ENCODE measurements at places on chromosomes 7 and 10.

- no peak for DNase-seq
Measured at GRCh38 chr7:27564881-27565482, 97.7 kb downstream of the HIBADH start.

GRCh38 chr7:124649397-124650014 is 116.1 kb downstream of the GPR37 start:
- no peak for DNase-seq

DNA sequence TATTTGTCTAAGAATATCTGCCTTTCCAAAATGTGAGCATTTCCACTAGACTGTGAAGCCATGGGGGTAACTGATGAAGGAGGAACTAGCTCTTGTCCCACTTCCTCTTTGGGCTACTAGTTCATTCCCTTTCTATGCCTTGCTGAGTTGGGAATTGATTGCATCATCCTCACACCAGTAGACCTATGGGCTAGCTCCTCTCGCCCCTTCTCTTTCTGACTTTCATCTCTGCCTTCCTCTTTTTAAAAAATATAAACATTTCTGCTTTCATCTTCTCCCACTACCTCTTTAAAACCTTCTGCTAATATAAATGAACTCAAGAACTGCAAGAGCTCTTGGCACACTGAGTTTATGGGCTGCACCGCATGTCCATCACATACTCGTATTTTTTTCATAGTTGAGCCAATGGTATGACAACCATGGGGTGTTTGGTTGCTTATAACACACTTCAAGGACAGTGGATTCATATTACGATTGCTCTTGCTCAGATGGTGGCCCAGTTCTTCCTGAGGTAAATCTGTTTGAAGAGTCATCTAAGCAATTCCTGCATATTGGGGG is 182.0 kb downstream of the REEP3 start:
- DNase-seq = no peak

DNA sequence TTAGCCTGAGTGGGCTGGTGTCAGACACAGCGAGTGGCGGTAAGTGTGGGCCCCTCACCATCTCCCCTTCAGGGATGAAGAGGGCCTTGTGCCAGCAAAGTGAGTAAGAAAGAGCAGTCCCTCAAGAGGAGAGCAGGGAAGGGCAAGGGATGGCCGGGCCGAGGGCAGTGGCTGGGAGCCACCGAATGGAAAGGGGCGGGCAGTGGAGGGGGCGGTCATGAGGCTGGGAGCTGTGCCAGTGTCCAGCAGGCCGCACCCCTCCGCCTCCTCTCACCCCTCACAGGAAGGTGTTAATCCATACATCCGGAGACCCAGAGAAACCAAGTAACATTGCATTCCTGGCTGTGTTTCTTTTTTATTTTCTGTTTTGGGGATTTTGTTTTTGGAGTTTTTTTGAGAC is 28.6 kb upstream of the RASGEF1A start:
- DNase-seq = no peak

GRCh38 chr7:18494821-18495408 is 634 bp upstream of the HDAC9 start:
- peak; percentile 17 for DNase-seq

- DNase-seq = no peak
Measured at GRCh38 chr7:134254311-134254710, 62.4 kb downstream of the SLC35B4 start.

DNA sequence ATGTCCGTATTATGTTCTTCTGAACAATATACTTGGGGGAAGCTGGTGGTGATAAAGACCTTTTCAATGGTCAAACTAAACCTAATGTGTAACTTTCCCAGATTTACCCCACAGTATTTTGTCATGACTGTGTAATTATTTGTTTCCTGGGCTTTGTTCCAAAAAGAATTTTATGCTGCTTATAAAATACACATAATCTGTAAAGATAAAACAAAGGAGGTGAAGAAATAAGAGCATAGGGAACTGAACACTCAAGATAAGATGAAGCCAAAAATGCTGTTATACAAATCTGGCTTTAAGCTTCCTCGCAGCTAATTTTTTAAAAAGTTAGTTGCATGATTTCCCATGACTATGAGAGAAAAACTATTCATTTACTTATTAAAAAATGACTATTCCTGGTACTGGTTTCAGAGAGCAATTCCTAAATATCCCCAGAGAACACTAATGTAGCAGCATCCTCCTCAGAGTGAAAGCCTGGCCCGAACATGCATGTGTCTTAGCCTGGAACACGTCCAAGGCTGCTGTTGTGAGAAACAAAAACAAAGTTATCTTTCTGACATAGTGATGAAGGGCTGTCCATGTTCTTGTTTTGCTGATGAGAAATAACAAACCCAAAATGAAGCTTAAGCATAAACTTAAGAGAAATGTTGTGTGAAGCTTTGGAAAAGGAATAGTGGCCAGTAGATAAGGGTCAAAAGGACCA is 33.9 kb downstream of the MALSU1 start:
- no peak for DNase-seq

DNA sequence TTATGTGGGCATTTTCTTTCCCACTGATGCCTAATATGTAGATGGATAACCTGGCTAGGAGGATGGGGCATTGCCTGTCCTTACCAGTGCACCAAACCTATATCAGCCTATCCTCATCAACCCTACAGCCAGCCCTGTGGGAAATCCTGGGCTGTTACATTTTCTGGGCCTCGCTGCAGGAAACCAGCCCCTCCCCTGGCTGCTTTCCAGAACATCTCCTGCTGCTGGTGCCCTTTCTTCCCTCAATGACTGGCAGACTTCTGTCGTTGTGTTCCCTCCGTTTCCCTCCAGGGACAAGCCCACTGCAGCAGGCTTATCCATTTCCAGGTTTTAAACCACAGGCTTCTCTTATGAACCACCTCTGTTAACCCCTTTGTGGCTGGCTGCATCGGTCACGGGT is 486.1 kb upstream of the COBL start:
- DNase-seq = no peak

DNA sequence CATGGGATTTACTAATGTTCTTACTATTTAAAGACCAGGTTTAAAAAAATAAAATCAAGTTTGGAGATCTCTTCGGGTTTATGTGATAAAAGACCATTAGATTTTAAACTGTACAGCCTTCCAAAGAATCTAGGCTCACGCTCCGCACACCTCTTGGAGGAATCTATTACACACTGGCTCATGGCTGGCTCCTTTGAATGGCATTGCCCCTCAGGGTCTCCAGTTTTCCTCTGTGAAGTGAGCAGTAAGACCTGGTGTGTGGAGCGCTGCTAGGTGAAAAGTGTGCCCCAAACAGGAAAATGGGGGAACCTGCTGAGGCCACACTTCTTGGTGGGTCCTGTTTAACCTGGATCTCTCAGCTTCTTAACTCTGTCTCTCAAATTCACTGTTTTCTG is 142.3 kb downstream of the KAT6B start:
- DNase-seq = no peak

GRCh38 chr7:112481833-112482670 is 1.3 kb downstream of the LSMEM1 start:
- DNase-seq = no peak

DNA sequence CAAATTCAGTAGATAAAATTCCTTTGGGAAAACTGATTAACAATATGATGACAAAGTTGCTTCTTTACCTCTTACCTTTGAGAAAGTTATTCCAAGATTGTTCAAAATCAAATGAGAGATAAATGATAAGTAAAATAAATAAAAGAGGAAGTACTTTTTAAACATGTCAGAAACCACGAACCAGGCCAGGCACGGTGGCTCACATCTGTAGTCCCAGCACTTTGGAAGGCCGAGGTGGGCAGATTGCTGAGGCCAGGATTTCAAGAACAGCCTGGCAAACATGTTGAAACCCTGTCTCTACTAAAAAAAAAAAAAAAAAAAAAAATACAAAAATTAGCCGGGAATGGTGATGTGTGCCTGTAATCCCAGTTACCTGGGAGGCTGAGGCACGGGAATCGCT is 296.6 kb downstream of the HGF start:
- DNase-seq = no peak

DNA sequence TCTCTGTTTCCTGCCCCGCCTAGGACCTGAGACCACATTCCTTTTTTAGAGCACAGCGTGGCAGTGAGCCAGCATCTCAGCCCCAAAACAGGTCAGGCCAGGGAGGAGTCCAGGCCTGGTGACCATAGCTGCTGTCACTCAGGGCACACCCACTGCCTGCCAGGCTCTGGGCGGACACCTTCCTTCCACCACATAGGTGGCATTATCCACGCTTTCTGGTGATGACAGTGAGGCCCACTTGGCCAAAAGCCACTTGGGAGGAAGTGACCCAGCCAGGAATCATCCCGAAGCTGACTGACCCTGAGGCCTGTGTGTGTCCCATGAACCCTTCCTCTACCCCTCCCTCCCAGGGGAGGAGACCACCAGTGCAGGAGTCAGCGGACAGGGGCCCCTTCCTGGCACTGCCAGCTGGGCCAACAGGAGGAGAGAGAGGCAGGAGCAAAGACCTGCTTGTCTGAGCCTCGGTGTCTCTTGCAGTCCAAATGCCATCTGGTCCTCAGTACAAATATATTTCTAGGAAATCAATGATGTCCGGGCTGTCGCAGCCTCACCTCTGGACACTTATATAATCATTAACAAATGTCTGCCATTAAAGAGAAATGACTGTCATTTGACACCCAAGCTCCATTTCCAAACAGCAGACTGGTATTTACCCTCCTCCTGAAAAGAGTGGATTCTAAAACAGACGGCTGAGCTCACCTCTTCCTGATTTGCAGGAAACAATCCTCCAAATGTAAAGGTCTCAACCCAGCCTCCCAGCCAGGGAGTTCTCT is 63.0 kb downstream of the ABRAXAS2 start:
- DNase-seq = no peak

DNA sequence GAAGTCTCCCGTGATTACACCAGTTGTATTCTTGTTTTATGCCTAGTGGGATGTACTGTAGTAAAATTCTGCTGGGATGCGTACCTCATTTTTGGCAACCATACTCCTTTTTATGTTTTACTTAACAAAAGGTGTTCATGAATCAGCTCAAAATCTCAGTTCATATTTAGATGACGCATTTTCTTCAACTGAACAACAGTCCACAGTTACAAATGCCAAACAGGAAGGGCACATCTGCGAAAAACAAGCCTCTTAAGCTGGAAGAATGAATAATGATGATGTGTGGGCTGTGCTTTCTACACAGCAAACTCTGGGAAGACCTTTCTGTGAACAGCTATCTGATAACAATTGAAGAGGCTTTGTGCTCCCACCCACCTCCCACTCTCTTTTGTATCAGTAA is 68.4 kb upstream of the NRBF2 start:
- no peak for DNase-seq

GRCh38 chr7:117907049-117907640 is 33.9 kb upstream of the CTTNBP2 start:
- no peak for DNase-seq

GRCh38 chr10:100655326-100655759 is 90.0 kb upstream of the PAX2 start:
- no peak for DNase-seq

DNA sequence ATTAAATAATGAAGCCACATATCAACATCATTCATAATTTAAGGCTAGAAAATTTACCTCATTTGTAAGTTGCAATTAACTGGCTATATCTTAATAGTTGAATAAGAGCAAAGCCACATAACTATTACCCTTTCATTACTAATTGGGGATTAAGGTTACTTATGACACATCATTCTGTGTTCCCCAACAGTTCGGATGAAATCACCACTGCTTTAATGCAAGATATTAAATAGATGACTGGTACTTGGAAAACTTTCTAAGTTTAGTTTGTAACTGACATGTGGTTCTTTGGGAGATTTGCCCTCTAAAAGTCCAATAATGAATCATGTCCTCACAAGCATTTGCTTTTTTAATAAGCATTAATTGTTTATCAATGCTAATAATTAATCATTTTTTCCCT is 109.1 kb downstream of the MTERF1 start:
- DNase-seq = no peak

DNA sequence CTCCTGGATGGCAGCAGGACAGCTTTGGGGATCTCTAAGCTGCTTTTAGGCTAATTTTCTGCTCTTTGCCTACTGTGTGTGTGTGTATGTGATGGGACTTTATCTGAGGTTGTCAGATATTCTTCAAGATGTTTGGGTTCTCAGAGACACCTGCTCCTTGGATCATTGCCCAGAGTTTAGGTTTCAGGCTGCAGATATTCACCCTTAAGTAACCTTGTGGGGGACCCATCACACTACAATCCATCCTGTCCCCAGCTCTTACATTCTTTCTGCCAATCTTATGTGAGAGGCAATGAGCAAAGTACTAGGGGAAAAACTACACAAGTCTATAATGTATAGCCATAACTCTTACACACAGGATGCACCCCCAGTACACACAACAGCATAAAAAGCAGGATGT is 263.0 kb upstream of the ZWINT start:
- no peak for DNase-seq

GRCh38 chr10:112369495-112370423 is 4.2 kb upstream of the ACSL5 start:
- DNase-seq = no peak

DNA sequence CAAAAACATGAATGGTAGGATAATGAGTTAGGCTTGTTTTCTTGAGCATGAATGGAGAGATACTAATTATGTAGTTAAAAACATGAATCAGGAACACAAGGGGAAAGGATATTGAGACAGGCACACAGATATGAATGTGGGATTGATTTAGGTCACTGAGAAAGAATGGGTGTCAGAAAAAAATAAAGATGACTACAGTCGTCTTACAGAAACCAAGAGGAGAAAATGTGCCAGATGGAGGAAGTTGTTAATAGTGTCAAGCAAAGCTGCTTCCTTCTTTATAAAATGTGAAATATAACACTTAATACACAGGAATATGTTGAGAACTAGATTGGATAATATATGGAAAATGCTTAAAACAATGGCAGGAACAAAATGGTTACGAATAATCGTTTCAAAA is 173.3 kb upstream of the BET1 start:
- DNase-seq = no peak

DNA sequence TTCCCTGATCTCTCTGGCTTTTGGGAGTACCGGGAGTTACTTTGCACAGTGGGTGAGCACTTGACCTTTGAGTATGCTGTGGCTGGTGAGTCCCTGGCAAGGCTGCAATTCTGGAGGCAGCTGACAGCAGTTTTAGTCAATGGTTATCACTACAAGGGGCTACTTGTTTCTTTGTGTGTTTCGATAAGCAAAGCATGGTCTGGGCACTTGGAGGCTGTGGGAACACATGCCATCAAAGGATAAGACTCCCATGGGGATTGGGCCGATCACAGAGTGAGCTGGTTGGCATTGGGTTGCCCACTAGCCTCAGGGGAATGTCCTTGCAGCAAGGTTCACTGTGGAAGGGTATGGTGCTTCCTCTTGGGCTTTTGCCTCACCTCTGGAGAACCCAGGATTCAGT is 208.2 kb downstream of the SNX13 start:
- DNase-seq = no peak

DNA sequence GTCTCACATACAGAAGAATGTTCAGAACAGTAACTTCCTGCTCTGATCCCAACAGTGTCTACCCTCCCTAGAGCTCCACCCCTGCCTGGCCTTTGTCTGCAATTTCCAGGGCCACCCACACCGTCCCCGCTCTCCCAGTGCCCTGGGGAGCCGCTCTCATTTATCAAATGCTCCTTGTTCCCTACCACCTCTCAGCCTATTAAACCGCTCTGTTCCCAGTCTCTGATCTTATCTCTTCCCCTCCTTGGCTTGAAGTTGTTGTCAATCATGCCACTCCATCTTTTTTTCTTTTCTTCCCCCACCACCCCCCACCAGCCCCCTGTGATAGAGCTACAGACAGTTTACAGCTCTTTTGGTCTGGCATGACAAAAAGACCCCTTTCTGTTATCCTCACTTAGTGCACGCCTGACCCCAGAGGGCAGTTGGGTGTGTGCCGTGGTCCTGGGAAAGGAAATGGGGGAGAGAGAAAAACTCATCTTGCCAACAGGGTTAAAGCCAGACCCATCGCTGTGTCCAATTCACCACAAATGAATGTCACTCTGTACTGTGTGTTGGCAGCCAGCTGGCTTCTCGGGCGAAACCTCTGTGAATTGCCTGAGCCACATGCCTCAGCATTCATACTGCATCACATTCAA is 28.8 kb upstream of the HECTD2 start:
- no peak for DNase-seq

Data from stimulated activated CD8-positive, alpha-beta memory T cell treated with anti-CD3 and anti-CD28 coated beads, Interleukin-15, amount 100 ng/mL, for 48 hours (primary cell).